ENCODE measurements at places on chromosomes 12 and 14. TPM values are rescaled to one million over a fixed set of nuclear protein-coding genes. Genes with fewer than 3 reads are reported as not detected.

- DNase-seq = peak; percentile 65
Observed at GRCh38 chr12:26987634-26988424, 26.4 kb downstream of the TM7SF3 start.

Gene SYCP3
- not detected for total RNA-seq

Gene PDE3A
- 13.5 TPM for total RNA-seq

DNA sequence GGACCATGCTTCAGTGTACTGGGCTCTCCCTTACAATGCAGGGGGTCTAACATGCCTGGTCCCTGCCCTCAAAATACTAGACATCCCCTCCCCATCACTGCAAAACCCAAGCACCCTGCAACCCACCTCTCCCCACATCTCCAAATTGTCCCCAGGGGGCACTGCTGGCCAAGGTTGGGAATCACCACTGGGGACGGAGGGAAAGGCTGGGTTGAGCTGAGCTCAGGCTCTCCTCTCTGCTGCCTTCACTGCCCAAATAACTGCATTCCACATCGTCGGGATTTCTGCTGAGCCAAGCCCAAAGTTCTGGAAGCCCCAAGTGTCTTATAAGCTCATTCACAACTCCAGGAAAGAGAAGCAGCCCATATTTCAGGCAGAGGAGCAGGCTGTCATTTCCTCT lies 69.6 kb downstream of the NT5DC3 start:
- peak; percentile 47 for DNase-seq

DNA sequence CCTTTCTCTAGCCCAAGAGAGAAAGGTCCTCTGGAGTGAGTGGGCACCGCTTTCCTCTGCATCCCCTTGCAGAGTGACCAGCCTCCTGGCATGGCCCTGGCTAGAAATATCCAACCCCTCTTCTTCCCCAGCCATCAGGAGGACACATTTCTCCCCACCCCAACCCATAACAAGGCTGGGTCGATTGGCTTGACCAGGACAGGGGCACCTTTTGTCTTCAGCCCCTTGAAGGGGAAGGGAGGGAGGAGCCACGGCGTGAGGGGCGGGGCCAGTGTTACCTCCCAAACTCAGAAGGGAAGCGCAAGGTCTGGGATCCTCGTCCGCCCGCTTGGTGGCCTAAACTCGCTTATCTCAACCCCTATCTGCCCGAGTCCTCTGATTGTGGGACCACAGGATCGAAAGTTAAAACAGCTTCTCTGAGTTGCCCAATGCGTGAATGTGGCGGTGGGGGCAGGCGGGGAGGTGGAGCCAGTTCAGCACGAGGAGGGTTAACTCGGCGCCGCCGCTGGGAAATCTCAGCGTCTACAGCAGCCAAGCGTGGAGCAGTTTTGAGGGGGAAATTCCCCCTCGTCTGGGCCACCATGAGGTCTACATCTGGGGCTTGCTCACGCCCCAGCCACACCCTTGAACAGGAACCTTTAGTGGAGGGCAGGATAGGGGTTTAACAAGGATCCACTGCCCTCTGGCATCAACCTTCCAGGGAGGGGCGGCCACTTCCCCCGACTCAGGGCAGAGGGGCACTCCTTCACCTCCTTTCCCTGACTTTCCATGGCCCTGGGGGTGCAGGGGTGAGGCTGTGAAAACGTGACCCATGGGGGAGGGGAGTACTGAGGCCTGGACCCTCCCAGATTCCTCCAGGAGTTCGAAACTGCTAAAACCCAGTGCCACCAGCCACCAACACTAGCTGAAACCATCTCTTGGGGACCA lies 795 bp downstream of the STAT6 start:
- no peak for DNase-seq

DNA sequence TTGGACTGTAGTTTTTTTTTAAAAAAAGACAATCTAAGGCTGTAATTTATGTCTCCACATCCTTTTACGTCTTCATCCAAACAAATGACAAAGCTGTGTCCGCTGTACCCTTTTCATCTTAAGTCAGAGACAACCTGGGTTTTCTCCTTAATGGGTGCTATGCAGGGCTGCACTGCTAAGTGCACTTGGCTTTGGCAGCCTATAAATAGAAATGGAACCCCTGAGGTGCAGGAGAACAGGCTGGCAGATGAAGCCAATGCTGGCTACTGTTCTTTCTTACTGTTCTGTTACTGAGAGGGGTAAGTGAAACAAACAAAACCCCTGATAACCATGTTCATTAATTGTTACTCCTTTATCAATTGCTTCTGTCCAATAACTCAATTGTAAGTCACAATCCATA lies 47.1 kb upstream of the KICS2 start:
- DNase-seq = no peak

DNA sequence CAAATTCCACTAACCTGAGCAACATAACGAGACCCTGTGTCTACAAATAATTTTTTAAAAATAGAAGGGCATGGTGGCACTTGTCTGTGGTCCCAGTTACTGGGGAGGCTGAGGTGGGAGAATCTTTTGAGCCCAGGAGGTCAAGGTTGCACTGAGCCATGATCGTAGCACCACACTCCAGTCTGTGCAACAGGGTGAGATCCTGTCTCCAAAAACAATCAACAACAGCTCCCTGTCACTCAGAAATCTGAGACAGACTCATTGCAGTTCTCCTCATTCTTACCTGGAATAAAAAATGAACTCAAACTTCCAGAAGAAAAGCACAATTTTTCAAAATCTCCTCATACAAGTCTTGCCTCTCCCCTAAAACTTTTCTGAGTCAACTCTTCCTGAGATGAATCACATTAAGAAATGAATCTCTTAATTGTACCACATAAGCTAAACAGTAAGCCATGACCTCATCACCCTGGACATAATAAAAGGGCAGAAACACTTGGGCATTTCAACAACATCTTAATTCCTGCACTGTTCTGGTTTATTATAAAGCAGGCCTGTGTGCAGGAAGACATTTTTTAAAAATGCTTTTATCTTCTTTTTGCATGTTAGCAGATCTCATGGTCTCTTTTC lies 214.3 kb upstream of the CDKN3 start:
- peak; percentile 91 for DNase-seq

DNA sequence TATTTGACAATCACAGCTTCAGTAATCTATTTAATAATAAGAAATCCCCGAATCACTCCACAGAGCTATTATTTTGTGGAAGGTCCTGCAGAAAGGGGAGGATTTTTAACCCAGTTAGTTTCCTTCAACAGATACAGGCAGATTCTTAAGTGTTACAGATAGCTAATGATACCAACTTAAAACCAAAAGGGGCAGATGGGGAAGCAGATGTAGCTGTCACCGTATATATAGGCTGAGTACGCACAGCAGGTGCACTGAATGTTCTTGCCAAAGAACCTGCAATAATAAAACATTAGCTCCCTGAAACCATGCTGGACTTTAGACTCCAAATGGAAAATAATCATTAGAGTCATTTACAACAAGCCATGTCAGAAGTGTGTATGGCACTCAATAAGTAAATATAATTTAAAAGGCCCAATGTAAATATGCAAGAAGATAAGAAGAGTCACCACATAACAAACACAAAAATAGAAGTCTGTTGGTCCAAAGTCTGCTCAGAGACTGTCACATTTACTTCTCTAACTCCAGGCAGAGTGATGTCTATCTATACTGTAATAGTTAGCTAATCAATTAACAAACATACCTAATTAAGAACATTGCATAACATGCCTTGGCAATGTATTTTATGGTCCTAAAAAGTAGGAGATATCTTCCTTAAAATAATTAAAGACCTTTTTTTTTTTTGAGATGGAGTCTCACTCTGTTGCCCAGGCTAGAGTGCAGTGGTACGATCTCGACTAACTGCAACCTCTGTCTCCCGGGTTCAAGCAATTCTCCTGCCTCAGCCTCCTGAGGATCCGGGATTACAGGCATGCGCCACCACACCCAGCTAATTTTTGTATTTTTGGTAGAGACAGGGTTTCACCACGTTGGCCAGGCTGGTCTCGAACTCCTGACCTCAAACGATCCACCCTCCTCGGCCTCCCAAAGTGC lies 78.8 kb downstream of the SEC23A start:
- DNase-seq = no peak

Gene GLI1
- not detected for total RNA-seq

Gene RNFT2
- 5.7 TPM for total RNA-seq

- peak; percentile 83 for DNase-seq
Observed at GRCh38 chr14:20610002-20610765, 19.0 kb upstream of the RNASE12 start.

- no peak for DNase-seq
Observed at GRCh38 chr12:89343127-89343526, 9.2 kb downstream of the DUSP6 start.

- DNase-seq = peak; percentile 61
Observed at GRCh38 chr14:94132285-94132887, 3.0 kb upstream of the IFI27L2 start.

Gene EML5
- 0.96 TPM for total RNA-seq

Measured in M059J (cell line).